ENCODE measurements at places on chromosomes 1 and 21.

DNA sequence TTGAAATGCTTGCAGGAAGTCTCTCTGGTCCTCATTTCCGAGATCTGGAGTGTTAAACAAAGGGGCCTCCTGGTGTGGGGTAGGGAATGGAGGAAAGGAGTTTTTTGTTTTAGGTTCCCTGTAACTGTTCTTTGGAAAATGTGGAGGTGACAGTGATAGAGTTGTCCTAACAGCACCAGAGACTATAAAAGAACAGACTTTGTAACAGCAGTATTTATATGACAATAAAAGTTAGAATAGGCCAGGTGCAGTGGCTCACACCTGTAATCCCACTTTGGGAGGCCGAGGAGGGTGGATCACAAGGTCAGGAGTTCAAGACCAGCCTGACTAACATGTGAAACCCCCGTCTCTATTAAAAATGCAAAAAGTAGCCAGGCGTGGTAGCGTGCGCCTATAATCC lies 68.9 kb downstream of the HUNK start:
- no peak for DNase-seq

DNA sequence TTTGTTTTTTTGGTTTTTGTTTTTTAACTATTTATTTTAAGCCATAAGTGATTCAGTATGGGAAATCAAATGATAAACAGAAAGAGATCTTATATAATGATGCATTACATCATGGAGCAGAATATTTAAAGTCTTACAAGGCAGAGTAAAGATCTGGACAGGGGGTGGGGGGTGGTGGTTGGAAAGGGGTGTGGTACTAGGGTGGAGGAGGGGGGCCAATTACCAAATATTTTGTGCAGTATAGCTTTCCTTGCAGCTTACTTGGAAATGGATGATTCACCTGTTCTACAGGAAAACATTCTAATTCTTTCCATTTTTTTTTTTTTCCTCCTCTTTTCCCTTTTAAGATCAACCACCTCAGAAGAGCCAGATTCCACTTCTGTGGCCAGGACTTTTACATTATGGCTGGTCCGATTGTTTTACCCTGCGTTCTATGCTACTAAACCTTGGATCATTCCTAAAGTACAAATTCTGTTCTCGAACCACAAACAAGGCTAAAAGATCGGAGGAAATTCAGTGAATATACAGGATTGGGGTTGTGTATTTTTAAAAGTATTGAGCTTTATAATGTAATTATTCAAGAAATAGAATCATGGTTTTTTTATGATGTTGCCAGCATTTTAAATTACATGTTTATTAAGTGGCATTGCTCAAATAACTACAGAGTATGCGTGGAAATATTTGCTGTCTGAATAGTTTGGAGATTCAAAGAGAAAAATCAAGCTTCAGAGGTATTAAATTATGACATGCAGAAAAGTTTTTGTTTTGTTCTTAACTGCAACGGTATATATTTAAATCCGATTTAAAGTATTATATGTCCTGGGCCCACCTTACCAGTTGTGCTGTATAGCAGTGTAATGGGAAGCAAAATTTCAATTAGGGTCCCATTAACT lies 859.5 kb downstream of the USP25 start:
- no peak for DNase-seq

- no peak for DNase-seq
Measured at GRCh38 chr1:155320252-155320651, 442 bp upstream of the RUSC1 start.

- DNase-seq, result no peak
Measured at GRCh38 chr1:210340841-210341240, 12.1 kb downstream of the HHAT start.

DNA sequence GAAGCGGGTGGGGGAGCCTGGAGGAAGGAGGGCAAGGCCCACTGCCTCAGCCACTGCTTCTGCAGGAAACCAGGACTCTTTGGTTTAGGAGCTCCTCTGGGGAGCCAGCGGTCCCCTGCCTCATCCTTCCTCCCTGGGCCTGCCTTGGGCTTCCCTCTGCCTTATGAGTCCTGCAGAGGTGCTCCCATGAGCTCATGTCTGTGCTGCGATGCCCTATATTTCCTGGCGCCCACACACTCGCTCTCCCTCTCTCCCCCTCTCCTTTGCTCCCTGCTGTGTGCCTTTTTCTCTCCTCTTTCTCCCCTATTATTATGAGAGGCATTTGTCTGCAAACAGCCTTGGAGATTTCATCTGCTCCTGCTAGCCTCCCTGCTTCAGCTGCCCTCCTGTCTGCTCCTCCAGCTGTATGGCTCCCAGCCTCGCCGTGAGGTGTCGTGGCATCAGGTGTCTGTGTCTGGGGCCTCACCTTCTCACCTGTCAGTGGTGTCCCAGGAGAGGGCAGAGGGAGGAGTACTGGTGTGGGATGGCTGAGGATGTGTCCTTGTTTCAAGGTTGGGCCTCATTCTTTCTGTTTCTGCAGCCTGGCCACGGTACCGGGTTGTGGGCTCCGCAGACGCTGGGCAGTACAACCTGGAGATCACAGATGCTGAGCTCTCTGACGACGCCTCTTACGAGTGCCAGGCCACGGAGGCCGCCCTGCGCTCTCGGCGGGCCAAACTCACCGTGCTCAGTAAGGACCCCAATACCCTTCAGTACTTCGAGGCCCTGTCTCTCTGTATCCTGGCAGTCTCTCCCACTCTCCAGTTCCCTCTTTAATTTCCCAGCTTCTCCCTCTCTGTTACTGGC lies 84.2 kb downstream of the KIRREL1 start:
- no peak for DNase-seq

- DNase-seq, result no peak
Measured at GRCh38 chr1:86380257-86380861, 15.8 kb downstream of the ODF2L start.

DNA sequence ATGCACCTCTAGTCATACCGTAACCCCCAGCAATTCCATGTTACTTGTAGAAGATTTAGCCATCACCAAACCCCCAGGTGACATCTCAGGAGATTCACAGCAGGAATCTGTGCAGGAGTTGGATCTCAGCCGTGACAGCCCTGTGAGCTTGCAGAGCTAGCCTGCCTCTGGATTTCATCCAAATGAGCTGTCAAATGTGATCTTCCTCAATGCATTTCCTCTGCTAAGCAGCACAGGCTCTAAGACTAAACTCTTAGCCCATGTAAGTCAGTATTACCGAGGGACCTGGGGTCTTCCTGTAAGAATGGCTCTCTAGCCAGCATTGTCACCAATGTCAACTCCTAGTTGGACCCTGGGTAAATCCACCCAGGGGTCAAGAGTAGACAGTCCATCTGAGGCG lies 41.7 kb downstream of the UMODL1 start:
- DNase-seq, result no peak

GRCh38 chr21:29423099-29423870 lies 124.6 kb downstream of the BACH1 start:
- DNase-seq, result no peak

- DNase-seq, result no peak
Measured at GRCh38 chr1:76198452-76198851, 123.9 kb downstream of the ST6GALNAC3 start.

DNA sequence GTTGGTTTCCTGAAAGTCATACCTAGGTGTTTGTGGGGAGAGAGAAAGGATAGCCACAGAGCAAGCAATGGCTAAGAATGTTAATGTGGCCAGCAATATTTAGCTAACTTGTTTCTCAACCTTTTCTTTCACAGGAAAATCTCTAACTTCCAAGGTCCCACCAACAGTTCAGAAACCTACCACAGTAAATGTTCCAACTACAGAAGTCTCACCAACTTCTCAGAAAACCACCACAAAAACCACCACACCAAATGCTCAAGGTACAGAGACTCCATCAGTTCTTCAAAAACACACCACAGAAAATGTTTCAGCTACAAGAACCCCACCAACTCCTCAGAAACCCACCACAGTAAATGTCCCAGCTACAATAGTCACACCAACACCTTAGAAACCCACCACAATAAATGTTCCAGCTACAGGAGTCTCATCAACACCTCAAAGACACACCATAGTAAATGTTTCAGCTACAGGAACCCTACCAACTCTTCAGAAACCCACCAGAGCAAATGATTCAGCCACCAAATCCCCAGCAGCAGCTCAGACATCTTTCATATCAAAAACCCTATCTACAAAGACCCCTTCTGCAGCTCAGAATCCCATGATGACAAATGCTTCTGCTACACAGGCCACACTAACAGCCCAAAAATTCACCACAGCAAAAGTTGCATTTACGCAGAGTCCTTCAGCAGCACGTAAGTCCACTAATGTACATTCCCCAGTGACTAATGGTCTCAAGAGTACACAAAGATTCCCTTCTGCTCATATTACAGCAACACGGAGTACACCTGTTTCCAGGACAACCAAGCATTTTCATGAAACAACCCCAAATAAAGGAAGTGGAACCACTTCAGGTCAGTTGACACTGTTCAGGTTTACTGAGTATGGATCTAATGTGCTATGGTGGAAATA lies 15.3 kb downstream of the CD55 start:
- DNase-seq, result no peak

DNA sequence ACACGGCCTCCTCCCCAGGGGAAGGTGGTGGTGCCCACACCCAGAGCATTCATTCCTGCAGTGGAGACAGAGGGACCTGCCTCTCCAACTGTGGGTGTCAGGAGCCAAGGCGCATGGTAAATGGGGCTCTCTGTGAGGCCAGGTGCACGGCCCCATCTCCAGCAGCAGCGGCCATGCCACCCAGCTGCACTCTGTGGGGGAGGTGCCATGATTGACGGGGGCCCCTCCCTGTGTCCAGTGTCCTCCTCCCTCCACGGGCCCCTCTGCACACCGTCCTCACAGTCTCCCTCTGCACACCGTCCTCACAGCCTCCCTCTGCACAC lies 83.6 kb upstream of the COL6A1 start:
- no peak for DNase-seq

DNA sequence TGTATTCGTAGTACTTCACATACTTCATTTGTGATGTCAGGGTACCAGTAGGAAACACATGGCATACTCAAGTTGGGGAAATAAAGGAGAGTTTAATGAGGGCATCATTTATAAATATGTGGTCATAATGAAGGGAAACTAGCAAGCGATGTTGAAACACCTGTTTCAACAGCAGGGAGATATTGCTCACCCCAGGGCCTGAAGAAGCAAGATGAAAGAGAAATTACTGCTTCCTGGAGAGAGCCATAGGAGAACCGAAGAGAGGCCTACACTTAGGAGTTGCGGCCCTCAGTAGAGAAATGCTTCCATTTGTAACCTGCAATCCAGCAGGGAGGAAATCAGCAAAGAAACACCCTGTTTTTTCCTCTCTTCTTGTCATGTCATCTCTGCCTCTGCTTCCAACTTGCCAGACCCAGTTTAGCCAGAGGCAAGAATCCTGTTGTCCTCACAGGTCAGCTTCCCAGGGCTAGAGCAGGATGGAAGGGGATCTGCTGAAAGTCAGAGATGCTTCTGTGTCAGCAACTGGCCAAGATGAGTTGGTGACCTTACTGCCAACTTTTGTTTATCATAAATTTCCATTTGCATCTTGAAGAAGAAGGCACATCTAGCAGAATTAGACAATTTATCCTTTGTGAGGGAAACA lies 67.6 kb upstream of the TSPAN2 start:
- no peak for DNase-seq

- no peak for DNase-seq
Measured at GRCh38 chr1:225914391-225914790, 9.7 kb downstream of the PYCR2 start.

- no peak for DNase-seq
Measured at GRCh38 chr21:10430005-10430404, 91.4 kb upstream of the TPTE start.

DNA sequence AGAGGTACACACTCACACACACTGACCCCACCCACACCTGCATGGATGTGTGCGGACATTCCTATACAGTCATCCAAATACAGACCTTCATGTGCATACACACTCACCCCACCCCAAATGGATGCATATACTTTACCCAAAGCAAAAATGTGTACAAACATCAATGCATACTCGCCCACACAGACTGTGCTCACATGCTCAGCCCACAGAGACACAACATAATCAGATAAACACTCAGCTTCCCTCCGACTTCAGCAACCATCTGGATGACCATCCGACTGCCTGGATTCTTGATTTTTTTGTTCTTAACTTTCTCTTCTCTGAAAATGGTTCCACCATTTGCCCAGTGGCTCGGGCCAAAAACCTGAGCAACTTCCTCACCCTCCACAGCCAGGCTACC lies 24.4 kb upstream of the GJB5 start:
- DNase-seq, result no peak

- no peak for DNase-seq
Measured at GRCh38 chr1:233478611-233479010, 135.3 kb upstream of the KCNK1 start.

- DNase-seq, result no peak
Measured at GRCh38 chr1:212670301-212670700, 29.3 kb downstream of the BATF3 start.

DNA sequence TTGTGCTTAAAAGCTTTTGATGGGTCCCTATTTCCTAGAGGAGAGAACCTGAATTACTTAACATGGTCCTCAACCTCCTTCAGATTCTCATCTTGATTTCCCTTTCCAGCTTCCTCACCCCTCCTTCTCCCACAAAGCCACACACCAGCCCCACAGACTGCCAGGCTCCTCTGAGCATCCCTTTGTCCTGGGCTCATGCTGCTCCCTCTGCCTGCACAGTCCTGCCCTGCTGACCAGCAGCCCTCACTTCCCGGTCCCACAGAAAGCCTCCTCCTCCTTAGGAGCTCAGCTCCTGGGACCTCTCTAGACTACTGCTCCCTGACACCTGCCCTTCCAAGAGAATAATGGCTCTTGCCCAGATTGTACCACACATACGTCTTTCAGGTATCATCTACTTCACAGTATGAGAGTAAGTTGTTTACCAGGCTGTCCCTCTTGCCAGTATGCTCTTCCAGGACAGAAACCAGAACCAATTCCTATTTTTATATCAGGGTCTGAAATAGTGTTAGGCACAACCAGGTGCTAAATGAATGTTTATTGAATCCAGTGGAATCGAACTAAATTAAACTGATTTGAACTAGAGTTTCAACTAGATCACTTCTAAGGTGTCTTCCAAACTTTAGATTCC lies 373.4 kb downstream of the LMX1A start:
- no peak for DNase-seq

DNA sequence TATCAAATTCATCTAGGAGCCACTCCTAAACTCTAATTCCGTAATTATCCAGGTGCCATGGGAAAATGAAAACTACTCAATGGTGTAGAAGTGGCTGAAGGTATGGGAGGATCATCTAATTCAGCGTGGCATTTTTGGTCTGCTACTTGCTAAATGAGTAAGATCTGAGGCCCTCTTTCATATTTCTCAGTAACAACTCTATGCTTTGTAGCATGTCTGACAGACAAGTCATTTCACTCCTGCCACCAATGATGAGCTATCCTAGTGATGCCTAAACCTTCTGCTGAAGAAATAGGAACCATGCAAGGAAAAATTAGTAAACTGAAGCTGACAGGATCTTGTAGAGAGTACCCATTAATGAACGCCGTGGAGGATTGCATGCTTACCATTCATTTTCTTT lies 145.3 kb downstream of the NTNG1 start:
- DNase-seq, result no peak

DNA sequence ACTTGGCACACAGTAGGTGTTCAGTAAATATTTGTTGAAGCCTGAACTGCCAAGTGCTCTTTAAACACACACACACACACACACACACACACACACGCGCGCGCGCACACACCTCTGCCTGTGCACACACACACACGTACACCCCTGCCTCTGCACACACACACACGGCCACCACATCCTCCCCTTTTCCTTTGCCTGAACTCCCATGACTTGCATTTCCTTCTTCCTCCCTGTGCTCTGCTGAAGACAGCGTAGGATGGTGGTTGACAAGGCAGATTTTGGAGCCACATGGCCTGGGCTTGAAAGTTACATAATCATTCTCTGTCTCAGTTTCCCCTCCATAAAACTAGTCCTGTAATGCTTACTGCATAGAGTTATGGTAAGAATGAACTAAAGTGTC lies 712.3 kb downstream of the PTPRU start:
- DNase-seq, result no peak

- no peak for DNase-seq
Measured at GRCh38 chr21:30234643-30235042, 18.7 kb upstream of the CLDN8 start.

All from cortex of kidney (tissue), 1 donor.